CD4-positive, alpha-beta T cell (primary cell): ENCODE measurements at places on chromosomes 7 and 10.

DNA sequence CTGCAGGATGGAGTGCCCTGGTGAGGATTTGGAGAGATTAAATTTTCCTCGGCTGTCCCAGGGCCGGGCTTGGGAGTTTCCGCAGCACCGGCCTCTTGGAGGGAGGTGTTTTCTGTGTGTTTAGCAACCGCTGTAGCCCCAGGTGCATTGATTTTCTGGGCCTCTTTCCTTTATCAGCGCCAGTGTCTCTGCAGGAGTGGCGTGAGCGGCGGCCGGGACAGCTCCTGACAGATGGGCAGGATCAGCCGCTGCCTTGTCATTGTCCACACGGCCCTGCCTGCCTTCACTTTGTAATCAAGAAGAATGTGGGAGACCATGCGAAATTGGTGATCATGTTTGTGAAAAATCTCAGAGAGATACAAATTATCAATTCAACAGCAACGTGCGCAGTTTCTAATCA is 32.4 kb downstream of the NKX6-2 start:
- DNase-seq: no peak

- no peak for DNase-seq
These were observed 235.9 kb upstream of the PRSS1 start for GRCh38 chr7:142513178-142513955.

GRCh38 chr7:12013983-12014382 is 182.0 kb upstream of the THSD7A start:
- no peak for DNase-seq

- DNase-seq: peak; percentile 88
These were observed 23.6 kb downstream of the DDIT4 start for GRCh38 chr10:72297281-72297804.

DNA sequence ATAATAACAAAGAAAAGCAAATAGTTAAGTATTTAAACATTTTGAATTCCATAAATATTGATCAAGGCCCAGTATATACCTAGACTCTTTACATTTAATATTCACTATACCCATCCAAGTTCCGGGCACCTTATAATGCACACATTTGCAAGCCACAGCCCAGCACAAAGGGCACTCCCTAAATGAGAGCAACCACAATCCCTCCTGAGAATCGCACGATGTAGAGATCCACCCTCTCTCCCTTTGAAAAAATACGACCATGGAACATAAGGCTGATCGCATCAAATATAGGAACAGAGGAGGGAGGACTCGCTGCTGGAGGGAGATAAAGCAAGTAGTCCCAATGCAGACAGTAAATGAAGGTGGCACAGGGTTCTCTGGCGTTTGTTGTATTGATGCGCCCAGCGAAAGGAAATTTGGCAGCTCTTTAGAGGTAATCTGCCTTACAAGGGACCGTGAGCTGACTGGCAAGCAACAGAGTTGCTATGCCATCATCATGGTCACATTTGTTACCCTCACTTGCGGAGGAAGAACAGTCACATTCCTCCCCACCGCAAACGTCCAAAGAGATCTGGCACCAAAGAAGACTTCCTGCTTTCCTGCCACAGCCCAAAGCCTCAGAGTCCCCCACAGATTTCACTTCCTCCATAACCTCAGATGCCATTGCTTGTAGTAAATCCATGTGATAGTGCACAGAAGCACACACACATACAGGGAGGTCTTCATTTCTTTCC is 16.1 kb upstream of the TAS2R40 start:
- peak; percentile 54 for DNase-seq

- DNase-seq: peak; percentile 22
These were observed 563 bp upstream of the JMJD1C start for GRCh38 chr10:63466144-63466935.

- peak; percentile 66 for DNase-seq
These were observed 25.0 kb upstream of the C1GALT1 start for GRCh38 chr7:7157177-7157886.

GRCh38 chr10:101560298-101561067 is 27.6 kb downstream of the POLL start:
- DNase-seq: no peak

- DNase-seq: no peak
These were observed 112.1 kb downstream of the AKR1D1 start for GRCh38 chr7:138188290-138188858.

DNA sequence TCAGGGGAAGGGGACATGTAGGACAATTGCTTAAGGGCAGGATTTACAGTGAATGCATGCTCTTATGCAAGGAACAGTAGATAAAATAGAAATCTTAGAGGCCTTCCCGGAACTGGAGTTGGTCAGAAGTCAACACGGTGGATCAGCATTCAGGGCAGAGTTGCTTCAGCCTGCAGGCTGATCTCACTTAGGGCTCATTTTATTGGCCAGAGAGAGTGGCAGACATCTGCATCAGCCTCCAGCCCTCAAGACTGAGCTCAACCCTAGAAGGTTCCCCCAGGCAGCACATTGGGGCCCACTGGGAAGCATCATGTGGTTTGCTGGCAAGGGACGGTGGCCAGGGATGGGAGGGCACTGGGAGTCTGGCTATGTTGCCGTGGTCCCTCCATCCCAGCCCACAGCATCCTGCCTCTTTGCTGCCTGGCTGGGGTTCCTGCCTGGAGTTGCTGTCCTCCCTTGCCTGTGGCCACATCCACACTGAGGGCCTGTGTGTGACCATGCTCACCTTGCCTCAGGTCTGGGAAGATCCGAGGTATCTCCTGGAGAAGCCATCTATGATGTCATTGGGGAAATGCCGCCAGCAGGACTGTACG is 13.0 kb downstream of the SCART1 start:
- no peak for DNase-seq

DNA sequence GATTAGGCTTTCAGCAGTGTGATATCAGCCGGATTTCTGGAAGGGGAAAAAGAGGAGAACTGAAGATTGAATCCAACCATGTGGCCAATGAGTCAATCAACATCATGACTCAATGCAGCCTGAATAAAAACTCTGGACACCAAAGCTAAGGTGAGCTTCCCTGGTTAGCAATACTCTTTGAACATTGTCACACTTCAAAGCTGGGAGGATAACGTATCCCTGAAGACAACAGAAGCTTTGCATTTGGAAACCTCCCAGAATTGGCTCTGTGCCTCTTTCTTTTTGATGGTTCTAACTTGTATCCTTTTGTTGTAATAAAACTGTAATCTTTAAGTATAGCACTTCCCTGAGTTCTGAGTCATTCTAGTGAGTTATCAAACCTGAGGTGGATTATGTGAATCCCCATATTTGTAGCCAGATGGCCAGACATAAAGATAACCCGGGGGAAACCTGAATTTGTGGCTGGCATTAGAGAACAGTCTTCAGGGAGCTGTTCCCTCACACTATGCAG is 284.4 kb downstream of the IPMK start:
- DNase-seq: no peak

DNA sequence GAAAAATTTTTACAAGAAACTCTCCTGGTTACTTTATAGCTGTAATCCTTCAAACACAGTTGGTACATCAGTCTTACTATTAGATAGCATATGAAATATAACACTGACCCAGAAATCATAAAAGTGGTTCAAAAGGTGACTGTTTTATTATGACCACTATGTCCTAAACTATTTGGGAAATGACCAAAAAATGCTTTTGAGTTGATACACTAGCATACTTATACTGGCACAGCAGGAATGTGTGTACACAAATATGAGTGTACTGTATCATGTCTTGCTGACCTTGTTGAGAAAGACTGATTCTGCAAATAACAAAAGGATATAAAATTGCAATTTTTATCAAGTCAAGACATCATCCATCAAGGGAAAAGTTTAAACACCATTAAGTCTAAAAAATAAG is 24.3 kb downstream of the CSTF2T start:
- DNase-seq: no peak

- DNase-seq: peak; percentile 81
These were observed 124.9 kb downstream of the SH2D4B start for GRCh38 chr10:80662429-80663261.

GRCh38 chr10:23338155-23338828 is 6.3 kb downstream of the C10orf67 start:
- DNase-seq: no peak

DNA sequence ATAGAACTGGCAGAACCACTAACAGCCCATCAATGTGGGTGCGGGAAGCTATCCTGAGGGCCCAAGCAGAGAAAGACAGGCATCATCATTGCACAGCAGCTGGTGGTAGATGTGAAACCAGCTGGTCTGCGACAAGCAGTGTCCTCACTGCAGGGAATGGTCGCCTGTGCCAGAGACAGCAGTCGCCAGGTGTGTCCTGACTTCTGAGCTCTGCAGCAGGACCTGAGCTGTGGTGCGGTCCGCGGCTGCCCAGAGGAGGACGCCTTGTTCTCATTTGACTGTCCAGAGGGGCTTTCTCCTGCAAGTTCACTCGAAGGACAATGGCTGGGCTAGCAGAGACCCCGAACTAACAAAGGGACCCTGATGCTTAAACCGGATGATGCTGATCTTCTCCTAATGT is 97.4 kb downstream of the LRRC18 start:
- no peak for DNase-seq

GRCh38 chr10:93461807-93462178 is 20.3 kb downstream of the MYOF start:
- no peak for DNase-seq

GRCh38 chr10:23558361-23558799 is 119.5 kb downstream of the OTUD1 start:
- no peak for DNase-seq

DNA sequence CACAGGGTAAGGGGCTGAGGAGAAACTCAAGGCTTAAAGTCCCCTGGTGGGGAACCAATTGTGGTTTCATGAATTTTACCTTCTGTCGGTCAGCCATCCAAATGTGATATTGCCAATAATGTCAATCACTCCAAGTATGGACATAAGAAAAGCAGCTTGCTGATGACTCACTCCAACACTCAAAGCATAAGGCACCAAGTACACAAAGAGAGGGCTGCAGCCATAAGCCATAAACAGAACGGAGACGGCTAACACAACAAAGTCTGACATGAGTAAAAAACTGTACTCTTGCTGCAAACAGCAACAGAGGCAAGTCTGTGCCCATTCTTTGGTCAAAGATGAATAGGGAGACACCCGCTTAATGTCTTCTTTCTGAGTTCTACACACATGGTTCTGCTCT is 24.2 kb downstream of the IFIT5 start:
- DNase-seq: no peak

GRCh38 chr7:86790383-86790782 is 146.7 kb downstream of the GRM3 start:
- DNase-seq: no peak

GRCh38 chr7:42127232-42127622 is 109.8 kb downstream of the GLI3 start:
- DNase-seq: no peak

DNA sequence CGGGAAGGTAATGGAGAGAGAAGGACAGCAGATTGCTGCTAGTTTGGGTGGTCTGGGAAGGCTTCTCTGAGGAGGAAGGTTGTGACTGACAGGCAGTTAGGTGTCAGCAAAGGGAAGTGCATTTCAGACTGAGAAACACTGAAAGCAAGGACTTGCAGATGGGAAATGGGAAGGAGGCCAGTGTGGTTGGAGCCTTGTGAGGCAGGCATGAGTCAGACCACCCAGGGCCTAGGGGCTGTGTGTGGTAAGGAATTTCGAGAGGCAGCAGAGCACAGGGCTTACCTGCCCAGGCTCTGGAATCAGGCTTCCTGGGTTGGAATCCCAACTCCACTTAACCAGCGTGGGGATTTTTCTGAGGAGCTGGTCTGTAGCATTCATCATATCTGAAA is 53.5 kb downstream of the NRF1 start:
- no peak for DNase-seq

GRCh38 chr10:11166550-11166949 is 148.9 kb downstream of the CELF2 start:
- DNase-seq: no peak

DNA sequence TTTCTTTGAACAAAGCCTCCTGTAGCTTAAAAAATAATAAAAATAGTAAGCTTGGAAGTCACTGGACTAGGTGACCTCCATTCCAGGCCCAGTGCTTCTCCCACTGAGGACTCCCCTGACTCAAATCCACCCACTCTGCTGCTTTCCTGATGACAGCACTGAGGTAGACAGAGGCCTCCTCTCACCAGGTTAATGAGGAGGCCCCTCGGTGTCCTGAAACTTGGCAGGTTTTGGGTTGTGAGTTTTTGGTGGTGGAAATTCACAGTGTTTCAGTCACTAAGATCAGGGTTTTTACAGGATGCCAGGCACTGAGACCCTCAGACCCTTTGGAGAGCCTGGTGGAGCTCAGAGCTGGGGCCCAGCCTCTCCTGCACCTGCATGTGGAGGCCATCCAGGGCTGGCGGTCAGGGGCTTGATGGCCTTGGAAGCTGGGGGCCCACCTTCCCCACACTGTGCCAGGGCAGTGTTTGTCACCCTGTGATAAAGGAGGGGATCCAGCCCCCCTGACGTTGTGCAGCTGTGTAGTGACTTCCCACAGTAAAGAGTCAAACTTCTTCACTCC is 19.1 kb downstream of the TSPAN14 start:
- DNase-seq: no peak

DNA sequence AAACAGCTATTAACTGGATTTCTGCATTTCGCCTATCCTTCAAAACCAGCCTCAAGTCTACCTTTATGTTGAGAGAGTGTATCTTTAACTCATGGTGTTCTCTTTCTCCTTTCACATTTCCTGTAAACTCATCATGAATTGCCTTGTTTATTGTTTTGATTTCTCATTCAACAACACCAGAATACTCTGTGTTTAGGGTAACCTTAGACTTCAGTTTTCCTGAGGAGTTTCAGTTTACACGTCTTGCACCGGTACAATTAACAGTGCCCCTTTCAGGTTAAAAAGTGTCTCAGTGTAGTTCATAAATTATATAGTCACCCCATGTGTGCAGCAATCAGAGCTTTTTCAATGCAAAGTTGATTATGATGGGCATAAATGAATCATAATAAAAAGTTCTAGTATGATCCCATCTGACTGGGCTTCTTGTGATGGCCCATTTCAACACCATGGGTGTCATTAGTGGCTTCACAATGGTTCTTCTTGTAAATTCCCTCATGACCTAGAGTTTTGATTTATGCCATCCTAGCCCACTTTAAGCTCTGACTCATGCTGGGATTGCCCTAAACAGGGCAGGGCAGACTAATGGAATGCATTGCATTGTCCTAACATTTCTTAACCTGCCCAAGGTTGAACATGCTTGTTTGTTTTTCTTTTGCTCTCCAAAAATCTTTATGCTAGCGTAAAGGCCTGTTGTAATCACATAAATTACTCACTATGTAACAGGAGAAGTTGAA is 22.0 kb downstream of the ITGB8 start:
- no peak for DNase-seq
